Stimulated activated CD8-positive, alpha-beta memory T cell treated with anti-CD3 and anti-CD28 coated beads, Interleukin-4, amount 100 ng/mL, for 48 hours (primary cell): ENCODE measurements at places on chromosomes 13 and 19.

GRCh38 chr13:28530729-28531076 lies 35.8 kb upstream of the FLT1 start:
- DNase-seq: no peak

GRCh38 chr13:46382224-46382623 lies 4.8 kb downstream of the RUBCNL start:
- DNase-seq: no peak

- no peak for DNase-seq
These were observed 108.3 kb upstream of the ZNF536 start for GRCh38 chr19:30263830-30264381.

DNA sequence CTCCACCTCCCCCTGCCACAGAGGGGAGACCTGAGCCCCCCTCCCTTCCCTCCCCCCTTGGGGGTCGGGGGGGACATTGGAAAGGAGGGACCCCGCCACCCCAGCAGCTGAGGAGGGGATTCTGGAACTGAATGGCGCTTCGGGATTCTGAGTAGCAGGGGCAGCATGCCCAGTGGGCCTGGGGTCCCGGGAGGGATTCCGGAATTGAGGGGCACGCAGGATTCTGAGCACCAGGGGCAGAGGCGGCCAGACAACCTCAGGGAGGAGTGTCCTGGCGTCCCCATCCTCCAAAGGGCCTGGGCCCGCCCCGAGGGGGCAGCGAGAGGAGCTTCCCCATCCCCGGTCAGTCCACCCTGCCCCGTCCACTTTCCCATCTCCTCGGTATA lies 2.4 kb upstream of the APOE start:
- no peak for DNase-seq

DNA sequence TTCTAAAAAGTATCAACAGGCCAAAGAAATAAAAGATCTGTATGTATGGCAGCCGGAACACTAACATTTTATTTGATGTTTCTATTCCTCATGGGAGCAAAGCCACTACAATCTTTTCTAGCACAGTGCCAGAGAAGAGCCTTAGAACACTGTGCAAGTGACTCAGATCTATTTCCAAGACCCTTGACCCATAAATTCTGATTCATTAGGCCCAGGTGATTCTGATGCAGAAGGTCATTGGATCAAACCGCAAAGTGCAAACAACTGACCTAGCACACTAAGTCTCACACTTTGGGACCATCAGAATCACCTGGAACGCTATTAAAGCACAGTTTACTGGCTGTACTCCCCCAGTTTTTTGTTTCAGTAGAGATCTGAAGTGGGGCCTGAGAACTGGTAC lies 87.6 kb downstream of the MYCBP2 start:
- DNase-seq: no peak

GRCh38 chr13:47126432-47126831 lies 229.6 kb upstream of the HTR2A start:
- no peak for DNase-seq
